ENCODE measurements at places on chromosomes 2 and 18.
A peak's percentile ranks its signal among the peaks of the same experiment; 100 is the strongest.

- DNase-seq, result no peak
Measured at GRCh38 chr18:62479574-62479973, 43.3 kb upstream of the ZCCHC2 start.

DNA sequence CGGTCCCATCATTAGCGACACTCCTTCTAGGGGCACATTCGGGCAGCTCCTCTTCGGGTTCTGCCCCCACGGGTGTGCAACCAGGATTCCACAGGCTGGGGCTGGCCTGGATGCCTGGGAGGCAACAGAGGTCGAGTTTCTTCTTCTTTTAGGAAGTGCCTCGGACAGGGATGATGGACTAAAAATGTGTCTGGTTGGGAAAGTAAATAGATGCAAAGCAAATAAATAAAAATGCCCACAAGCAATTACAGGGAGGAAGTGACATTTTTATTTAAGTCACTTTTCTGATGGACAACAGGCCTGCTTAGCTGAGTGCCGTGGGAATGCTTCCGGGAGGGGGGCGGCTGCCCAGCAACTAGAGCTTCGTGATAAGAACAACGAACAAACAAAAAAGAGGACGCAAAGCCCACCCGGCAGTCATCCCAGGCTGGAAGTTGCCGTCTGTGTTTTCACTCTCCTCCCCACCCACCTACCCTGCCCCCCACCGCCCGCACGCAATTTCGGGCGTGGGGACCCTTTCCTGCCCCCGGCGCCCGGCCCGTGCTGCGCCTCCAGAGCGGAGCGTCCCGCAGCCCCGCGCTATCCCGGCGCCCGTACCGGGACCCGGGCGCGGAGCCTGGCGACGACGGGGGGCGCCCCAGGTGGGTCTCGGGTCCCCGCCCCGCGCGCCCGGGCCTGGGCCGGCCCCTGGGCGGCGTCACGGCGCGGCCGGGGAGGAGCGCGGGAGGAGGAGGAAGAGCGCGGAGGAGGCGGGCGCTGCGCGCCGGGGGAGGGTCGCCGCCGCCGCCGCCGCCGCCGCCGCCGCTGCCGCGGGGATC is 412 bp upstream of the NCK2 start:
- peak; percentile 66 for DNase-seq

- DNase-seq, result no peak
Measured at GRCh38 chr2:121502781-121503180, 27.9 kb upstream of the RNU4ATAC start.

GRCh38 chr2:179262077-179262660 is 2.5 kb downstream of the SESTD1 start:
- no peak for DNase-seq

DNA sequence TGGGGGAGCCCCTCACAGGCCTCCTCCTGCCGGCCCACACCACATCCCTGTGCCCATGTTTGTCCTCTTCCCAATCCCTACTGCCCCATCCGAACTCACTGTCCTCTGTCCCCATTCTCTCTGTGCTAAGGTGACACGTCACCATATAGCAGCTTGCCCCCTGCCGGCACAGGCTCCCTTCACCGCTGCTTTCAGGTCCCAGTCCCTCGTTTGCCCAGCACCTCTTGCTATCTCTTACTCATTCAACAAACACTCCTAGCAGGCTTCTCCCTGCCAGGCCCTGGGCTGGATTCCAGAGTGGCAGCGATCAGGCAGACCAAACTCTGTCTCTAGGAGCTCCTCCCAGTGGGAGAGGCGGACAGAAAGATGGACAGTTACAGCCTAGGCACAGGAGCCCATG is 74.3 kb downstream of the TFCP2L1 start:
- DNase-seq, result no peak

DNA sequence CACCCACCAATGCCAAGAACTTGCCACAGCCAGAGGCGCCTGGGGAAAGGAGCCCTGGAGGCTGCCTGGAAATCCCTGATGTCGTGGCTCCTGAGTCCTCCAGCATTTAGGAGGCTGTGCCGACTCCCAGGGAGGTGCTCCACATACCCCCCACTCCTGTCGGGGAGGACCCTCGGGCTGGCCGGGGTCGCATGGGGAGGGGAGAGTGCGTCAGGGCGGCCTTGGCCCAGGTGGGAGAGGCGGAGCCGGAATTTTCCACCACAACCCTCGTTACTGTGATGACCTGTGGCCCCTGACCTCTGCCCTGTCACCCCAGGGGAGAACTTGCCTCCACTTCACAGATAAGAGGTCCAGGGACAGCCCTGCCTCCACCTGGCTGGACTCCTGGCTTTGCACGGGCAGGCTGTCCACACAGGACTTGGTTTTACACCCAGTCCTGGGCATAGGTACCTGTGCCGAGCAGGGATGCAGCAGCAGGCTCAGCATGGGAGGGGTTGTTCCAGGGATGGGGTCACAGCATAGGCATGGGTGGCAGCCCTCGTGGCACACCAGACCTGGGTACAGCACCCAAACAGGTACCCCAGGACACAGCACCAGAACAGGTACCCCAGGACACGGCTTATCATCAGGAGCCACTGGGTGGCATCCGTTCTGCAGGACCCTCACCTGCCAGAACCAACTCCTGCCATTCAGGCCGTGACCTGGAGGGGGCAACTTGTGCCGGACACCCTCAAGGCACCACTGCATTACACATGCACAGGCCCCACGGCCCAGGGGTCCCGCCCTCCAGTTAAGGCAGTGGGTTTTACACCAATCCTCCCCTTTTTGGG is 12.3 kb upstream of the AGXT start:
- no peak for DNase-seq

- DNase-seq, result no peak
Measured at GRCh38 chr2:1606046-1606400, 138.3 kb downstream of the PXDN start.

- no peak for DNase-seq
Measured at GRCh38 chr18:39051013-39051412, 1485.4 kb upstream of the CELF4 start.

GRCh38 chr2:180728928-180729559 is 251.4 kb upstream of the UBE2E3 start:
- DNase-seq, result no peak

DNA sequence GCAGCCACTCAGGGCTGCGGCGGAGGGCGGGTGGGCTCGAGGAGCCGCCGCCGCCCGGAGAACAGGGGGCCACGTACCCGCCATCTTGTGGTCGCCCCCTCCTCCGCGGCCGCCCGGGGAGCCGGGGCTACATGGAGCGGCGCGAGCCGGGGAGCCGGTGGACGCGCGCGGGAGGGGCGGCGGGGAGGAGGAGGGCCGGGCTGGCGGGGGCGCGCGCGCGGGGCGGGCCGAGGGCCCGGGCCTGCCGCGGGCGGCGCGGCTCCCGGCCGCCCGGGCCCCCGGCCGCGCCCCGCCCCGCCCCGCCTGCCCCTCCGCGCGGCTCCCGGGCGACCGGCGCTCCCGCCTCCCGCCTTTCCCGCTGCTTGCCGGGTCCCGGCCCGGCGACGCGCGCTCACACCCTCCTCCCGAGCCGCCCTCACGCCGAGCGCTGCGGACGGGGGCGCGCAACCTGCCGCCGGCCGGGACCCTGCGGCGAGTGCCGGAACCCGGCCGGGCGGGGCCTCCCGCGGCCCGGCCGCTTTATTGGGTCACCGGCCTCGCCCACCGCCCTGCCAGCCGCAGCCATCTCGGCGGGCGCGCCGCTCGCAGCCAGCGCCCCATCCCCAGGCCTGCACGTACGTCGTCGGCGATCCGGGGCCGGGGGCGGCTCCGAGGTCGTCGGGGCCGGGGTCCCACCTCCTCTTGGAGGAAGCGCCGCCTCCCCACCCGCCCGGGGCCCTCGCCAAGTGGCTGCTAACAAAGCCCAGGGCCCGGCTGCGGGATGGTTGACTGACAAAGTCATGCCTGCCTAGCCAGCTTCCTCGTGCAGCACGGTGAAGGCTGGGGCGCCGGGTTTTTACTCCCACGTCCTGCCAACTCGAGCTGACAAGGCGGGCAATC is at the start of gene PPP4R1:
Gene PPP4R1, minus strand, starts transcription at position 159 of the 879 bp plus-strand sequence. Its CDS starts 75 bp downstream, at position 84.
- DNase-seq, result peak; percentile 54

DNA sequence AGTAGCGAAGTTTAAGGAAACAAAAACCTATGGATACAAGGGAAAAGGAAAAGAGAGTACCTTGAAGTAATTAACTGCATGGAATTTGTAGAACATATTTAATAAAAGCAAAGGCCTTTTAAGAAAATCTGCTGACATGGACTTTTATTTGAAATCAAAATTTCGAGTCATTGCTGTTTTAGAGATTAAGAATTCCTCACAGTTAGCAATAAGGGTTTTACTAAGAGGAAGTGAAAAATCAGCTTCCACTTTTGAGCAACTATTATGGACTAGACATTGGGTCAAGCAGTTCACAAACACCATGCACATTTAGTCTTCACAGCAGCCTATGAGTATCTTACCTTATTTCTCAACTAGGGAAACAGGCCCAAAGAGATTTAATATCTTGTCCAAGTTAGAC is 876.3 kb downstream of the BCL11A start:
- no peak for DNase-seq
